ENCODE measurements at places on chromosomes 7 and 10. TPM values are rescaled to one million over a fixed set of nuclear protein-coding genes. Genes with fewer than 3 reads are reported as not detected.

- peak; percentile 7 for DNase-seq
Observed at GRCh38 chr7:96596120-96596826, 113.4 kb downstream of the SEM1 start.

DNA sequence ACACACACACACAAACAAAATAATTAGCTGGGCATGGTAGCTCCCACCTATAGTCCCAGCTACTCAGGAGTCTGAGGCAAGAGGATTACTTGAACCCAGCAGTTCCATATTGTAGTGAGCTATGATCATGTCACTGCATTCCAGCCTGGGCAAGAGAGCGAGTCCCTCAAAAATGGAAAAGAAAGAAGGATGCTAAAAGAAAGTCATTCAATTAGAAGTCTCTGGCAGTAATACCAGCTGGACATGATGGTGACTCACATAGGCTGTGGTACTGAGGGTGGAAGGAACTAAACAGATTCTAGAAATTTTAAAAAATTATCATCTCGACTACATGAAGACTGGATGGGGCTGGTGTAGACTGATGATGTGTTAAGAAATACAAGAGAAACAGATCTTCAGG is 385.3 kb downstream of the ETV1 start:
- no peak for DNase-seq

GRCh38 chr7:150322833-150323681 is at the start of the genes ACTR3C and LRRC61:
ACTR3C (minus strand) TSS chr7:150323545; CDS start chr7:150295296, 28,249 bp downstream.
LRRC61 (plus strand) TSS chr7:150323355; CDS start chr7:150336862, 13,507 bp downstream.
- DNase-seq: no peak

GRCh38 chr7:143345428-143345900 is 17.0 kb downstream of the FAM131B start:
- peak; percentile 74 for DNase-seq

DNA sequence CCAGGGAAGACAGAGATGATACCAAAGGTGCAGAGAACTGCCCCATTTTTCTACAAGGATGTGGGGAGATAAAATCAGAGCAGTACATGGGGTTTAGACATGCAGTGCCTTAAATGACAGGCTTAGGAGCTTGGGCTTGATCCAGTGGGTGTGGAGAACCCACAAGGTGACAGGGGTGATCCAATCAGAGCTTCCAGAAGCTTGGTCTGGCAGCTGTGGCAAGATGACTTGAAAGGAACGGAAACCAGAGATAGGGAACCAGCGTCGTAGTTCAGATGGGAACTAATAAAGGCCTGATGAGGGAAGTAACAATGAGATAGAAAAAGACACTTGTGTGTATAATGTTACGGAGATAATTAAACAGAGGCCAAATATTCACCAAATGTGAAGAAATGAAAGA is 80.7 kb downstream of the SLC37A3 start:
- no peak for DNase-seq

GRCh38 chr10:104450954-104451353 is 97.3 kb downstream of the CFAP58 start:
- DNase-seq: no peak

- peak; percentile 55 for DNase-seq
Observed at GRCh38 chr7:5997210-5997808, 11.5 kb downstream of the PMS2 start.

DNA sequence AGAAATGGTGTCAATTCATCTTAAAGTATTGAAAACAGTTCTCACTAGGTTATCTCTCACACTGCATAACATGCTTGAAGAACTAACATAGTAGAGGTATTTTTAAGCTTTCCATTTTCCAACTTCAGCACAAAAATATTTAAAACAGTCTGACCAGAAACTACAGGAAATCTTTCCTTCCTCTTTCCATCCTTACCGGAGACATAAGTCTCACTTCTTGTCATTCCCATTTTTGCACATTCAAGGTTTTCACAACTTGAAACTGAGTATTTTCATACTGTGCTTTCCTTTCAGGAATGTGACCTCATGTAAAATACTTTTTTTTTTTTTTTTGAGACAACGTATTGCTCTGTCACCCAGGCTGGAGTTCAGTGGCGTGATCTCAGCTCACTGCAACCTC is 45.2 kb downstream of the ARHGAP12 start:
- no peak for DNase-seq

- DNase-seq: no peak
Observed at GRCh38 chr10:113866551-113867394, 12.3 kb downstream of the NHLRC2 start.

DNA sequence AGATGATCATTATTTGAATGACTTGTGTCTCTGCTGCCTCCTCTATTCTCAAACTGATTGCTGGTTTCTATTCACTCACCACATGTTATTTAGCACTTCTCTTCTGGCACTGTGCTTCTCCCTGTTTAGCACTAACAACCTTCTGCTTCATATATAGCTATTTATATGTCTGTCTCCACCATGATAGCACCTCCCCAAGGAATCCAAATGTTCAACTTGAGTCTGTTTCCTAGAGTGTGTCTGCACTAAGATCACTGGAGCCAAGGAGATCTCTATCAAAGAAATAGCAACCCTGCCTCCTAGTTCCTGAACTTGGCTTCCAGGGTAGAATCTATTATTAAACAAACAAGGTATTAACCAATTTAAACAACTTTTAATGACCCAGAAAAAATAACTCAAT is 104.5 kb downstream of the CYP26A1 start:
- DNase-seq: no peak

DNA sequence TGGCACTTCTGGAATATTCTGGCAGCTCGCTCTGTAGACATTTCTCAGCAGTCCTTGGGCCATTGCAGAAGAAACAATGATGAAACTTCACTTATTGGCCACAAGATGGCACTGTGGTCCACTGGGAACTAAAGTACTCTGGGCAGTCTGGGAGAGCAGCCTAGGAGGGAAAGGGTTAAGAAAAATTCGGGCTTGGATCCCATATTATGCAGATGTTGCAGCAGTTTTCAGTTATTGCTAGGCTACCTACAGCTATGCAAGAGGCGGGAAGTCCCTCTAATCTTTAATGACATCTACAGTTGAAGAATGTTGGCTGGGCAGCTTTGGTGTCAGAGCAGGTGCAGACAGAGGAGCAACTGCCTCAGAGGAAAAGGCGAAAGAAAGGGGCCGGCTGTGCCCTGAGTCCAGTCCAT is 201.7 kb upstream of the PRSS58 start:
- DNase-seq: peak; percentile 79

- DNase-seq: no peak
Observed at GRCh38 chr10:29543715-29544114, 91.1 kb downstream of the SVIL start.

DNA sequence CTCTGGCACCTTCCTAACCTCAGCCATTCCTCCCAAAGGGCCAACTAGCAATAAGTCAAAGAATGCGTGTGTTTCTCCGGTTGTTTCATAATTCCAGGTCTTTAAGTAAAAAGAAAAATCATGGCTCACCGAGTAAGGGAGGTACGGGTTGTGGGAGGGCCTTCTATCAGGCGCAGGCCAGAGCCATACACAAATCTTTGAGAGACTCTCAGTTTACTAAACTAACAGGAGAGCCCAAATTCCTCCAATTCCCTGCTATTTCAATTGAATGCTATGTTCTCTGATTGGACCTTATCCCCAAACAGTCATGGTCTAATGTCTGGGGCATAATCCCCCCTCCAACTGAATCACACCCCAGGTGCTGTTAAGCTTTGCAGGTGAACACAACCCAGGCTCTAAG is 26.2 kb upstream of the SLF2 start:
- no peak for DNase-seq

DNA sequence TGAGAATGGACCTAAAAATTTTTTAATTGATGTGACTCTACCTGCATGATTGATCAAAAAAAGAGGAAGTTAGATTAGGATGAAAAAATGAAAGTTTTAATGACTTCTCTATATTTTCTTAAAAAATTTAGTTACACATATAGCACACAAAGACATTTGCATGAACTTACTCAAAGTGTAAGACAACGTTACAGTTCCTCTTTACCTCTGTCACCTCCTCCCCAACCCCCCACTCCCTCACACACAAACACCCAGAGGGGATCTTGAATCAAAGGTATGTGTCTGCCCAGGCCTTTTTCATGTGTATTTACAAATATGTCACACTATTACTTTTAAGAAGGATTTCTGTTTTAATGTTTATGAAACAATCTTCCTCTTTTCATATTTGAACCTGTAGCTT is 20.6 kb upstream of the CDCA7L start:
- no peak for DNase-seq

- no peak for DNase-seq
Observed at GRCh38 chr7:80155374-80155773, 20.7 kb downstream of the GNAI1 start.

DNA sequence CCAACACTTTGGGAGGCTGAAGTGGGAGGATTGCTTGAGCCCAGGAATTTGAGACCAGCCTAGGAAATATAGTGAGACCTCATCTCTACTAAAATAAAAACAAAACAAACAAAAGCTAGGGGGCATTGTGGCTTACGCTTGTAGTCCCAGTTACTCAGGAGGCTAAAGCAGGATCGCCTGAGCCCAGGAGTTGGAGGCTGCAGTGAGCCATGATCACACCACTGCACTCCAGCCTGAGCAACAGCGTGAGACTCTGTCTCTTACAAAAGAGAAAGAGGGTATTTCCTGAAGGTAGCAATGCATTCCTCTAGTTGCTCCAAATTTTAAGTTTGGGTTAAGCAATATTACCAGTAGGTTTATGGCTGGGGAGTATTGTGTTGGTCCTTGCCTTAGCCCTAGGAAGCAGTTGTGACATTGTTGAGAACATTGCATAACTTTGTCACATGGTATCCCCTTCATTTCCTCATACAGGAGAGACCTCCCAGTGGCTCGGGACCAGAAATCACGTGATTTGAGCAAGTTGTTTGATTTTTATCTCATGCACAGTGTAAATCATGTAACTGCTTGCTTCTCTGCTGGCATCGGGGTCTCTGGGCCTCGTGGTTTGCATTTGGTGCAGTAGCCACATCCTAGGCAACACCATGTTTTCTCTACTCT is 23.3 kb upstream of the SMARCD3 start:
- DNase-seq: no peak

GRCh38 chr7:21383227-21384220 is 44.4 kb upstream of the SP4 start:
- DNase-seq: no peak

DNA sequence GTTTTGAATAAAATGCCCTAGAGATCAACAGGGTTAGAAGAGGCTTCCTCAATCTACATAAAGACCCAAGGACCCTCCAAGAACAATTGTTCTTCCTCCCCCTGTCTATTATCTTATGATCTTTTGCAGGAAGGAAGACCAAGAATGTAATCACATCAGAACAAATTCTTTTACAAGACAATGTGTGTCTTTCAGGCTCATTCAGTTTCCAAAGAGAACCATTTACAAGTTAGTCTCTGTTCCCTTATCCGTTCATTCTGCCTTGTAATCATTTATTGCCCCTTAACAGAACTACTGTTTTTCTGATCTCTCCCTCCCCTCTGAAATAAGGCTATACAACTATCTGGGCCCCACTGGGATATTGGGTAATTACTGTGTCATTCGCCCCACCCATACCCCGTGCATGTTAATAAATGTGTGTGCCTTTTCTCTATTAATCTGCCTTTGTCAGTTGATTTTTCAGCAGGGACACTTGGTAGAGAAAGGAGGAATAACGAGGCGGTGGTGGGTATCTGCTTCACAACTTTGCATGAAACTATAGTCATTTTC is 5.7 kb upstream of the MKRN1 start:
- no peak for DNase-seq

GRCh38 chr10:108696792-108697477 is 1226.4 kb downstream of the XPNPEP1 start:
- DNase-seq: no peak

DNA sequence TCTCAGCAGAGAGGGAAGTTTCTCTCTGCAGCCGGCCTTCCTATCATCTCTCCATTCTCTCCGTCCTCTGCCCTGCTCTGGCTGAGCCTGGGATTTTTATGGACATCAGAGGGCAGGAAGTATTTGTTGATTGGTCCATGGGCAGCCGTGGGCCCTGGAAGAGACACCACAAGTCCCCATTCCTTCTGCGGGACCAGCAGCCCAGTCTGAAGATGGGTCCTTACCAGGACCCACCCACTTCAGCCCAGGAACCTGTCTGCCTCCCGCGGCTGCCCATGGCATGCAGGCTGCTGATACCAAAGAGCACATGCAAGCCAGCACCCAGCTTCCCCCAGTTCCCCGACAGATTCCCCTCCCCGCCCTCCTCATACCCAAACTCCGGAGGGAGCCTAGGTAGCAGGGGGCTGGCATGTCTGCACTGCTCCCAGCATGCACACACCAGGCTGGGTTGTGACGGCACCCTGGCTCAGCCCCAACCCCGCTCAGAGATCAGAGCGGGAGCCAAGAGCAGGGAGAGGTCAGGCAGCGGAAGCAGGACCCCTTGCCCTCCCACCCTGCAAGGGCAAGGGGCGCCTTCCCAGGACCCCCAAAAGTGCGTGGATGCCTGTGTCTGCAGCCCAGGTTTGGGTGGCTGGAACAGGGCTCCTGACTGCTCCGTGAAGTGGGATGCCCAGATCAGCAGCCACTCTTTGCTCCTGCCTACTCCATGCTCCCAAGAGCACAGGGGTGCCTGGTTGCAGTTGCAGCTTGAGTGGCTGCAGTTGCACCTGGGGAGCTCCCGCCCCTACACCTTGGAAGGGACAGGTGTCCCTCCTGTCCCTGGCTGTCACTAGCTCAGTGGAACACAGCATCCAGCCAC is 538.6 kb upstream of the POT1 start:
- DNase-seq: no peak

GRCh38 chr7:63067897-63068585 is 930.6 kb upstream of the ZNF722 start:
- peak; percentile 15 for DNase-seq

DNA sequence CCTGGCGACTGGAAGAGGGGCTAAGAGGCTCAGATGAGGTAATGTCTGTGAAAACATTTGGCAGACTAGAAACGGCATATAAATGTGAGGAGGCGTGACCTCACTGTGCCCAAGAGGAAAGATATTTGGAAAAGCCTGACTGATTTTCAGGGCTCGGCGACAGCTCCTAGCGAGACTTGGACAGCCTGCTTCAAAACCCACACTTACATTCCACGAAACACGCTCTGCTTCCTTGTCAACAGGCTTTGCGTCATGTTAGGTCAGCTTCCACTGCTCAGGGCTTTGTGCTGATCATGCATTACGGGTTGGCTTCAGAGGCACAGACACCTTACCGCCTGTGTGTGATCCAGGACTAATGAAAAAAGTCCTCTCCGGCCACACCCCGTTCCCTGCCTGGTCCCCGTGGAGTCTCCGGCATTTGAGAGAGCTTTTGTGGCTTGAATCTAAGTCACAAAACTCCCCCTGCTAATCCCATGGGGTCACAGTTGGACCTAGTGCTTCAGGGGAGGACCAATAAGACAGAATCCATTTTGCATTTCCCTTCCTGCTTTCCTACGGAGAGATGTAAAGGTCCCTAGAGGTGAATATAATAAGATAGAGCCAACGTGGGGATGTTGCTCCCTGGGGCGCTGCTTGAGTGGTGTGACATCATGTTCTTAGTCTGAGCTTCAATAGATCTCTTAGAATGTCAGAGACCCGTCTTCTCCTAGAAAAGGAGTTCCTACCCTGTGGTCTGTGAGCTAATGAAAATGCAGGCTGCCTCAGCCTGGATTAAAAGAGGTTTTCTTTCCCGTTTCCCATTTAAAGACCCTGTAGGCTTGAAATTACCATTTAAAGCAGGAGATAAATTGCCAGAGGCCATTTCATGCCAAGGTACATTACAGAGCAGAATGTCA is 25.5 kb downstream of the FGFBP3 start:
- DNase-seq: peak; percentile 11

- no peak for DNase-seq
Observed at GRCh38 chr10:124222318-124222987, 129.1 kb upstream of the CHST15 start.

VWA2 gene
- total RNA-seq: not detected

SLC26A4 gene
- 6.8 TPM for total RNA-seq

CARD11 gene
- 4.5 TPM for total RNA-seq

SYT15 gene
- total RNA-seq: 0.11 TPM

IL6 gene
- 77.6 TPM for total RNA-seq

SND1 gene
- 229 TPM for total RNA-seq

NUTM2A gene
- total RNA-seq: 0.17 TPM

NAT16 gene
- total RNA-seq: not detected

MPP7 gene
- 2.0 TPM for total RNA-seq

UPK3B gene
- total RNA-seq: not detected

Measured in Daoy (cell line).